Stimulated activated naive B cell treated with anti-CD40 and anti-IgM and Interleukin-4, amounts not matched to agents 10 μg/mL and 1 μg/mL and 100 μg/mL, for 72 hours (primary cell): ENCODE measurements at places on chromosomes 2 and 18.

- DNase-seq = no peak
Observed at GRCh38 chr2:42092084-42092996, 44.5 kb downstream of the PKDCC start.

DNA sequence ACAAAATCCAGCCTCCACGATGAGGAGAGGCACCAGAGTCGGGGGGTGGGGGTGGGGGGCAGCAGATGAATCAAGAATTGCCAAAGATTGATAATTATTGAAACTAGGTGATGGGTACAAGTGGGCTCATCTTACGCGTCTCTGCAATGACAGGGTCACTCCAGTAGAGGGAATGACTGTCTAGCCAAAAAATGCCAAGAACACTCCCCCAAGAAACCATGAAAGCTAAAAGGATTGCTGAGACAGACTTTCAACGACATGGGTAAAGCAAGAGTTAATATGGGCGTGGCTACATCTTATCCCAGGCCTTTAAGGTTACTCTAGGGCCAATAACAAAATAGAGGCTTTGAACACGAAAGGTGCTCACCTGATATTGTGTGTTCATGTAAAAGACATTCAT is 86.5 kb downstream of the STK39 start:
- DNase-seq = no peak

GRCh38 chr18:37491526-37491925 is 74.1 kb downstream of the CELF4 start:
- DNase-seq = no peak

- no peak for DNase-seq
Observed at GRCh38 chr18:8288472-8289195, 320.6 kb upstream of the RAB12 start.

- DNase-seq = no peak
Observed at GRCh38 chr18:33577685-33578517, at the start of gene ASXL3. Gene ASXL3, plus strand, starts transcription at chr18:33578219. Its CDS starts 413 bp downstream, at chr18:33578632.

GRCh38 chr2:189144700-189145211 is 34.8 kb downstream of the COL5A2 start:
- no peak for DNase-seq

DNA sequence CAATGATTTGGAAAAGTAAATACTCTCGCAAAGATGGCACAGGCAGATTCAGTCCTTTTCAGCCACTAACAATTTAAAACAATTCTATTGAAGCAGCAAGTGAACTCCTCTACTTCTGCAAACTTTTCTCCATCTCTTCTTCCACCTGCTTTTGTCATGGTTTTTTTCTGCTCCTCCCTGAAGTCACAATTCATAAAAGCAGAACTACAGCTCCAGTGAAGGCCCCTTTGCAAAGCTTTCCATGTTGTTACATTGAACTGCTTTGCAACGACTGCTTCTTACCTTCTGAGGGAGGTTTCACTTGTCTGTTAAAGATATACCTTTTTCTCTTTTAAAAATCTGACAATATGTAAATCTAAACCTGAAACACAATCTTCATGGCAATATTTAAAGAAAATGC is 3.7 kb upstream of the SERTAD2 start:
- DNase-seq = no peak

DNA sequence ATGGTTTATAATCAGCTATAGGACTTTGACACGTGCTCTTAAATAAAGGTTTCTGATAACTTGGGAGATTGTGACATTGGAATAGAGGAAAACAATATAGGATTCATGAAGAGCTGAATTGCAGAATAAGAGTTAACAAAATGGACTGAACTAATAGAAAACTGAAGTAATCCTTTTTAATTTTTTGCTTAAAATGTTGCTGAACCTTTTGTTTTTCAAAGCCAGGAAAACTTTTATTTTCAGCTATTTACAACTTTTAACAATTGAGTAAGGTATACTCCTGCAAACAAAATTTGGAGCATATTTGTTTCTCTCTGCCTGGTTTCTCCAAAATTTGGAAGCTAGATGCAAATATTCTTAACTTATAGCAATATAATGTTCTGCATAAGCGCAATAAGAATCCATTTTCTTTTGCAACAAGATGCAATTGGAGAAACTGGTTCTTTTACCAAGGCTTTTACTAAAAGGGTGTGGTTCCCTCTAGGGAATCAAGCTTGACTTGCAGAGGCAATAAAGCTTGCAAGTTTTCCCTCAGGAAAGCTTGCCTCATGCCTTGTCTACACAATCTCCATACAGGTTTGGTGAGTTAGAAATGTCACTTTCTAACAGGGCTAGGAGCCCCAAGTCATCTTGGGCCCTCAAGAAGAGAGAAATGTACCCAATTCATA is 10.3 kb upstream of the PDK1 start:
- no peak for DNase-seq

DNA sequence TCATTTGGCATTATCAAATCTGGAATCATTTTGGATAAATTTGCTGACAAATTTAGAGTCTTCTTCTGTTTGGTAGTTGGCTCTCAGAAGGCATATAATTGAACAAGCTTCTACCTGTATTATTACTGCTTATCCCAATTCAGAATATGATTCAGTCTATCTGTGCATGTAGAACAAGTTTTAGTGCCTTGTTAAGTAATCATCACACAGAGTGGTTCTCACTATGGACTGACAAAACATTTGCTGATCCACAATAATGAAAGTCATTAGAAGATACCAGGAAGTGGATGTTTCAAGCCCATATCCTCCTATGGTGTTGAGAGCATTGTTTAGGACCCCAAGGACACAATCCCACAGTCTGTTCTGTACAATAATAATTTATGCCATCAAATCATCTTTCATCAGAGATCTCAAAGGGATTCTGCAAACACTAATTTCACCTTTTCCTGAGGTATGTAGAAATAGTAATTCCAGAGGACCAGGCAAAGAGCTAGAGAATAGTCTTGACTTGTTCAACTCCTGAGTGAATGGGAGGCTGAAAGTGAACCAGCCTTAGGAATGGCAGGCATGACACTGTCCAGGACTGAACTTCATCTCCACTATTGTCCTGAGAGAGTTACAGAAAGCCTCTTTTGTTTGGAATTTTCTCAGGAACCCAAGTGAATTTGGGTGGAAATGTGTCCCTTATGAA is 29.6 kb upstream of the DSC1 start:
- DNase-seq = no peak

DNA sequence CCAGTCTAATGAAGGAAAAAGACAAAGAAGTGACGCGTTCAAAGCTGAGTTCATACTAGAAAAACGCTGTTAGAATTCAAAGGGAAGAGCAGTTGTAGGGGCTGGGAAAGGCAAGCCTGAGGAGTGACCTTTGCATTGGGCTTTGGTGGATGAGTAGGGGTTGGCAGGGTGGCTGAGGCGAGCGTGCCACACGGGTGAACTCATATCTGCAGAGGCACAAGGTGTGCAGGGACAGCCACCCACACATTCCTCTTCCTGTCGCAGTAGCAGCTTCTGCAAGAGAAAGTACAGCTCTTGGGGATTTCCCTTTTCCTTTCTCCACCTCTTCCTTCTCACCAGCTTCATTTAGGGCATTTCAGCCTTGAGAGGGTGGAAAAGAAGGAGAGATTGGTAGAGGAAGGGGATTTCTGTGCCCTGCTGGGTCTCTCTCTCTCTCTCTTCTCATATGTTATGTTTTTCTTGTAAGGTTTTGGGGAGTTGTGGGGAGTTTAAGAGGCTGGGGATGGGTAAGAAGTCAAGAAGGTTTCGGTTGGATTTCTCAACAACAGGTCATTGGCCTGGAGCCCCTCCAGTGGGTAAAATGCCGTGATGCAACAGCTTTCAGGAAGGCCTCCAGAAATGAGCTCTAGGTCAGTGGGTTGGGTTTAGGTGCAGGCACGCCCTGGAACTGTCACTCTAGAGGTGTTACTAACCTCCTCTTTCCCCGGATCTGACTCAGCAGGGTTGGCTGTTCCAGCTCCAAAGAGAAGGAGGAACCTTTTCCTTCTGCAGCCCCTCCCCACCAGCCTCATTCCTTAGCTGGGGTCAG is 40.1 kb downstream of the ODC1 start:
- DNase-seq = peak; percentile 24

DNA sequence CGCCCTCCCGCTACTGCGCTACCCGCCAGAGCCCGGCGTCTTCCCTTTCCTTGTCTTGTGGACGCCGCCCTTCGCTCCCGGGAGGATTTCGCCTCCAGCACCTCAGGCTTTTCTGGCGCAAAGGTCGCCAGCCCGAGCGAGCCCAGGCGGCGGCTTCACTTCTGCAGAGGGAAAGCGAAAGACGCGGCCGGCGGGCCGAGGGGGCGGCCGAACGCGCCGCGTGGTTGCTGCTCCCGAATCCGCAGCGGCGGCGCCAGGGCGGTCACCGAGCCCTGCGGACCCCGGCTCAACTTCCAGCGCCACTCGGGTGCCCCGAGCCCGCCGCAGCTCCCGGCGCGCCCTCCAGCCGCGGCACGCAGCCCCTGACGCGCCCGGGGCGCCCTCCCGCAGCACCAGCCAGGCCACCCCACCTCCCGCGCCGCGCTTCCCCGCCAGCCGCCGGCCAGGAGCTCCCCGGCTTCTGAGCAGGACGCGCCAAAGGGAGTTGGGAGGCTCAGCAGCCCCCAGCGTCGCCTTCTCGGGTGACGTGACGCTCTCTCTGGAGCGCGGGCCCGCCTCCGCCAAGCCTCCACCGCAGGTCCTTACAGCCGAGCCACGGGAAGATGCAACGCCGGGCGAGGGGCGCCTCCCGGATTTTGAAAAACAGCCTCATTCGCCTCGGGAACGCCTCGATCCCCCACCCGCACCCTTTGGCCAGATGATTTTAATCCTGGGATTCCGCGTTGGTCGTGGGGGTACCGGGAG is 84.9 kb upstream of the EPB41L3 start:
- peak; percentile 0 for DNase-seq

DNA sequence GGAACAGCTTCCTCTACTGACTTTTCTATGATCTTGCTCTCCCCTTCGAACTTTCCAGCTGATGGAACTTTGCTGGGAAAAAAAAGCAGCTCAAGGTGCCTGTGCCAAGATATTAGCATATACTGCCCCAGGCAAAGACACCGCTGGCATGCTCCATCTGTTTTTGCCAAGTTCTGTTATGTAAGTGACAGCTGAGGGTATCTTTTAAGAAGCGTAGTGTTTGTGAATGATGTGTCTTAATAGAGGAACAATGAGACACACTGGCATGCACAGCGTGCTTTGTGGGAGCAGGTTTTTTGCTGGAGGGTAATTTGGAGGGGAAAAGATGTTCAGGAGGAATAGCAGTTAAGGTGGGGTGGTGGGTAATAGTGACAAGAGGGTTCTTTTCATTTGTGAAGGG is 47.8 kb downstream of the SLC4A3 start:
- no peak for DNase-seq

DNA sequence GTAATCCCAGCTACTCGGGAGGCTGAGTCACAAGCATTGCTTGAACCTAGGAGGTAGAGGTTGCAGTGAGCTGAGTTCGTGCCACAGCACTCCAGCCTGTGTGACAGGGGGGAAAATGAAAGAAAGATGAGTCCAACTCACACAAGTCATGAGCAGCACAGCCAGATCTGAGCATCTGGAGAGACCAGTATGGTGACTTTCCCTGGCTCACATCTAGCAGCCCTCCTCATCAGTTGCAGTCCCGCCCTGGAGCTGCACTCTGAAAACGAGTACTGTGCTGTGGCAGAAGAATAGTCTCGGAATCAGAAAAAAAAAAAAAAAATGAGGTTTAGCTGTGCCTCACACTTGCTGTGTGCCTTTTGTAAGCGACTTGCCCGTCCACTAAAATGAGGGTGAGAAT is 74.4 kb upstream of the TRIB2 start:
- DNase-seq = no peak

DNA sequence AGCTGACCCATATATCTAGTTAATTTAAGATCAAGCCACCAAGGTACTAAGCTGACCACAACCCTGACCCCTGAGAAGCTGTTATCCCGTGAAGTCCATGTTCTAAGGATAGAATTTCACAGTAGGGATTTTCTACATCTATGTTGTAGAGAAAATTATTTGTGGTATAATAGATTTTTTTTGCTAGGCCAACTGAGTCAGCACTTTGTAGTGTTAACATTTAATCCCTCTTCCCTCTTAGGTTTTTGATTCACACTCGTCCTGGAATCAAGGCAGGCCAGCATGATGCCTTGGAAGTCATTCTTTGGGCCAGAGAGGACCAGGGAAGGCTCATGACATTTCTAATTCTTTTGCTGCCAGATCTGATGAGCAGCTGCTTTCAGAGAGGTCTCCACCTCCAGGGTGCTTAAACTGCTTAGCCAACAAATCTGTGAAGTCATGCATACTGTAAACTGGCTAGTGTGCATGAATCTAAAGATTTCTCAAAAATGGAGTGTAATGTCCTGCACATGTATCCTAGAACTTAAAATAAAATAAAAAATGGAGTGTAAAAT is 102.5 kb downstream of the RBM43 start:
- no peak for DNase-seq

- DNase-seq = no peak
Observed at GRCh38 chr2:214504599-214505376, 93.9 kb downstream of the VWC2L start.

- DNase-seq = no peak
Observed at GRCh38 chr2:235277485-235277884, 216.4 kb upstream of the AGAP1 start.

DNA sequence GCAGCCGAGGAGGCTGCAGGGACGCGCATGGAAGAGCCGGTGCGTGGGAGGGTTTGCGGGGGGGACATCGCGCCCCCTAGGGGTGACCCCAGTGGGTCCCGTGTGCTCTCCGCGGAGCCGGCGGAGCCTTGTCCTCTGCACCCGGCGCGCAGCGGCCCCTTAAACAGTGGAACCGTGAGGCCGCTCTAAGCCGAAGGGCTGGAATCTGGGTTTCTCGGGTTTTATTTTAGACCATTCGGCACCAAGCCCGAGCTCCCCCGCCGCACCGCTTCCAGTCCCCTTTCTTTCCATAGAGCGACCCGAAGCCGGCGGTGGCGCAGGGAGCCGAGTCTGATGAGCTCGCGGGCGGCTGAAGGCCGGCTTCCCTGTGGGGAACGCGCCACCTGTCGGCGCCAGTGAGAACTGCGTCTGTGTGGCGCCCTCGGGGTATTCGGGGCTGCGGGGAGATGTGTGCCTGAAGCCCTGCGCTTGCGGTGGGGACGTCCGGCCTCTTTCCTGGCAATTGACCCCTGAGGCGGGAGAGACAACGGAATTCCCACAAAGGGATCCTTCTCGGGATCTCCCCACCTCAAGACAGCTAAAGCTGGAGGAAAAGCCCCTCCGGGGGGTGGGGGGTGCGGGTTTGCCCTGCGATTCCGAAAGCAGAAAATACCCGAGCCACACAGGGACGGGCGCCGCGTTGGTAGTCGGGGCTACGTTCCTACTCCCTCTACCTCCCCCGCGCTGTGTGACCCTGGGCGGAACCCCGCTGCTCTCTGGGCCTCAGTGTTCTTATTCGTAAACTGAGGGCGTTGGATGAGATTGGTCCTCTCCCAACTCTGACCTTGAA is 8.2 kb upstream of the EN1 start:
- DNase-seq = peak; percentile 76

- DNase-seq = no peak
Observed at GRCh38 chr2:62217421-62217820, 21.5 kb downstream of the B3GNT2 start.

- DNase-seq = no peak
Observed at GRCh38 chr2:97005353-97005752, 19.0 kb upstream of the FAM178B start.

DNA sequence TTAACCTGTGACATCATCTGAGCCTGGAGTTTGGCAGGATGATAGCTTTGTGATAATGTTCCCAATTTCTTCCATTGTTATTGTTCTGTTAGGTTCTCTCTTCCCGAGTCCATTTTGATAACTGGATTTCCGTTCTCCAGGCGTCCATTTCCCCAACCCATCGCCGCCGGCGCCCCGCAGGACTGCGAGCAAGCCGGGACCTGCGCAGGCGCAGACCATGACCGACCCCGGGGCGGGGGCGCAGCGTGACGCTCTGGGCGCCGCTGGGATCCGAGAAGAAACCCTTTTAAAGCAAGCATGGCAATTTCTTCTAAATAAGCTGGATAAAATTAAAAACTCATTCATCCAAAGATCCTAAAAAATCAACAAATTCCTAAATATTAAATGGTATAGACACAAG is at the start of gene SLC25A52:
TSS of gene SLC25A52 (minus strand) at position 186 of the 400 bp plus-strand sequence. CDS start 219 bp downstream, outside the sequence.
- no peak for DNase-seq
